IPS-NIHi11 (cell line): ENCODE measurements at places on chromosomes 2 and 18.

- DNase-seq, result peak; percentile 23
Measured at GRCh38 chr18:36066686-36067054, 689 bp downstream of the RPRD1A start.

- DNase-seq, result no peak
Measured at GRCh38 chr2:164922134-164922533, 33.2 kb downstream of the SLC38A11 start.

DNA sequence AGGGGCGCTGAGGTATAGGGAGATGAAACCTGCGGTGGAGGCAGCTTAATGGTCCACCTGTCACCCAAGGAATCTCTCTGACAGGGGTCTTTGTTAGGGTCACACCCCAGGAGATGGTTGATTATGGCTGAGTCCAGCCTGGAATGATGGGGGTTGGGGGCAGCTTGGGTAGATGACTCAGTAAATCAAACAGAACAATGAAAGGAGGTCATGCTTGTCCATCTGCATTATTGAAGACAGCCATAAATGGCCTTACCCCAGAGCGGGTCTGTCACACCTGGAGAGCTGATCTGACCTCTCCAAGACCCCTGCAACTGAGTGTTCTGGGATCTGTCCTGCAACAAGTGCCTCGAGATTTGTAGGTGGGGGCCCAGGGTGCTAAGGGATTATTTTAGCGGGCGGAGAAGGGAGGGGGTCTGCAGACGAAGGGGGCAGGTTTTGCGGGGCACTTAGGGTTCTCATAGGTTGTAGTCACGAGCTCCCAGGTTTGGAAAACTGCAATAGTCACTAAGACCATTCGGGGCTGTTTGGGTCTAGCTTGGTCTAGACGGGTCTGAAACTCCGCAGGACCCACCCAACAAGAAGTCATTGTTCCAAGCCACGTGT, 771 bp upstream of the IGFBP2 start:
- DNase-seq, result no peak

GRCh38 chr2:176679061-176679669, 409.9 kb downstream of the MTX2 start:
- no peak for DNase-seq

GRCh38 chr2:202449344-202449743, 73.2 kb downstream of the BMPR2 start:
- DNase-seq, result no peak

DNA sequence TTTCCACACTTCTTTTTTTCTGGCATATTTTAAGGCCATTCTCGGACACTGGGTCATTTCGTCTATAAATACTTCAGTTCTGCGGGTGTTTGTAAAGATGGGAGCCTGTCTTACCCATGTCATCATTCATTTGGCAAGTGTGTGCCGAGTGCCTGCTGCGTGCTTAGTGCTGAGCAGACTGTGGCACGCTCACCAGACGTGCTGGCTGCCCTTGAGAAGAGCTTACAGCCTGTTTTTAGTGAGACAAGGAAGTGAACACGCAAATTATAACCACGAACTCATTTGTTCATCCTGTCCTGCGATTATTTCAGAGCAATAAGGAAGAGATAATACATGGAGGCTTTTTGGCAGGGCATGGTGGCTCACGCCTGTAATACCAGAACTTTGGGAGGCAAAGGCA, 10.4 kb upstream of the STON1 start:
- no peak for DNase-seq

DNA sequence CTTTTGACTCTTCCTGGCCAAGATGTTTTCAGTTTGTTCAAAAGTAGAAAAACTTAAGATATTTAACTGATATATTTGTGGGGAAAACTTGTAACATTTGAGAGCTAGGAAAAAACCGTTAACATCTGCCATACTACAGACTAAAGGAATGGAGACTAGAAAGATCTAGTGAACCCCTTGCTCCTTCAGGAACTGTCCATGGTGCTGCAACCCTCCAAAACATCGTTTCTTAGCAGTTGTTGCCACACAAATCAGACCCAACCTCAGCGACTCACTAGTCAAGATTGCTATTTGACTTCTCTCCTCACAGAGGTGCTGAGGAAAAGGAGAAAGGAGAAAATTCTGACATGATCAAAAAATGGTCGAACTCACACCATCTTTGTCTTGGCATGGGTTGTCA, 393.8 kb upstream of the LYPD1 start:
- DNase-seq, result peak; percentile 58

- DNase-seq, result no peak
Measured at GRCh38 chr2:10912796-10913455, 1.2 kb downstream of the KCNF1 start.

GRCh38 chr2:136985044-136985443, 219.7 kb downstream of the THSD7B start:
- no peak for DNase-seq

DNA sequence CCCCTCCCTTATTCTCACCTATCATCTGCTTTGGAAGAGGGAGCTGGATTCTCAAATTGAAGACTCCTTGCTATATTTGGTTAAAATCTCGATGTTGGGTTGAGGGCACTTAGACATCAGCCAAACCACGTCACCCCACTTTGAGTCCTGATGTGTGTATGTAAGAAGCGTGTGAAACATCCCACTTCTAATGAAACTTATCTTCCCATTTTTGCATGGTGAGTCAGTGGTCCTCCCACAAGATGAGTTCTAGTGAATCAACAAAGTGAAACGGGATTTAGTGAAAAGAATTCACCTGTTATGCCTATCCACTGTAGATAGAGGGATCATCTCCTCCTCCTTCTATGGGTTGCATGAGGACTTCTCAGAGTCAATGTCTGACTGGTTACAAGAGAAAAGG, 51.4 kb upstream of the SPRED2 start:
- no peak for DNase-seq

- DNase-seq, result no peak
Measured at GRCh38 chr18:47870605-47871004, 59.9 kb downstream of the SMAD2 start.
